Activated CD4-positive, alpha-beta T cell treated with anti-CD3 and anti-CD28 coated beads, Interleukin-2, amount 10 ng/mL, durations not matched to agents 24 days and 14 days (primary cell): ENCODE measurements at places on chromosomes 16 and 17. TPM values are rescaled to one million over a fixed set of nuclear protein-coding genes. Genes with fewer than 3 reads are reported as not detected.

The TBC1D3K gene
- not detected in 2 replicates for total RNA-seq

The KRTAP2-1 gene
- not detected in 2 replicates for total RNA-seq

The KRTAP1-1 gene
- total RNA-seq: not detected in 2 replicates

The CD300H gene
- total RNA-seq: not detected in 2 replicates

The TP53TG3B gene
- not detected in 2 replicates for total RNA-seq

The YBX2 gene
- 0.21 and 0.33 TPM in 2 replicates for total RNA-seq

The SLC35B1 gene
- 78.9 and 79.5 TPM in 2 replicates for total RNA-seq
